ENCODE measurements at places on chromosomes 12 and 14.

DNA sequence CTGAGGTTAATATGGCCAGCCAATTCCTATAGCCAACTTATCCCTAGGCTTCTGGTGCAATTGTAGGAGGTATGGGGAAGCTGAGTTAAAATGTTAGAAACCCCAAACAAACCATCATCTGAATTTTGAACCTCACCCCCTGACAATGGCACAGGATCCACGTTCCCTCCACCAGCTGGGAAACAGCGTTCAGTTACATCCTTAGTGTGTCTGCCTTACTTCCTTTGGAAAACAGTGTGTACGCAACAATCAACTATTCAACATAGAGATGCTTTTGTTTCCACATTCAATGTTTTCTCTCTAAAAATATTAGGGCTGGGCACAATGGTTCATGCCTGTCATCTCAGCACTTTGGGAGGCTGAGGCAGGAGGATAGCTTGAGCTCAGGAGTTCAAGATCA is 203.4 kb downstream of the TTC7B start:
- DNase-seq: no peak

- no peak for DNase-seq
Measured at GRCh38 chr14:76237349-76237990, 85.7 kb downstream of the GPATCH2L start.

DNA sequence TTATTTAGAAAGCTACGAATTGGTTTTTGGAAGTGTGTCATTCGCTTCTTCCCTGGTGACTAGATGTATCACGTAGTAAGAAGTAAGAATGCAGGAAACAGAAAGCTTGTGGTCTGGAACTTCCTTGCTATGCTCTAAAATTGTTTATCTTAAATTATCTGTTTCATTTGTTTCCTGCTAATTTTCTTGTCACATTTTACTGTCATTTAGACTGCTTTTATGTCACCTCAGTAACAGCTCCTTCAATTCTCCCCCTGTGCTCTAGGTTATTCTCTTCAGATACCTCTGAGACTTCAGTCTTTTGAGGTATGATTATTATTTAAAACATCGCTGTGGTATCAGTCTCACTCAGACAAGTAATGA is 699 bp upstream of the CD69 start:
- no peak for DNase-seq

GRCh38 chr12:100545092-100545491 is 28.4 kb upstream of the GAS2L3 start:
- no peak for DNase-seq

DNA sequence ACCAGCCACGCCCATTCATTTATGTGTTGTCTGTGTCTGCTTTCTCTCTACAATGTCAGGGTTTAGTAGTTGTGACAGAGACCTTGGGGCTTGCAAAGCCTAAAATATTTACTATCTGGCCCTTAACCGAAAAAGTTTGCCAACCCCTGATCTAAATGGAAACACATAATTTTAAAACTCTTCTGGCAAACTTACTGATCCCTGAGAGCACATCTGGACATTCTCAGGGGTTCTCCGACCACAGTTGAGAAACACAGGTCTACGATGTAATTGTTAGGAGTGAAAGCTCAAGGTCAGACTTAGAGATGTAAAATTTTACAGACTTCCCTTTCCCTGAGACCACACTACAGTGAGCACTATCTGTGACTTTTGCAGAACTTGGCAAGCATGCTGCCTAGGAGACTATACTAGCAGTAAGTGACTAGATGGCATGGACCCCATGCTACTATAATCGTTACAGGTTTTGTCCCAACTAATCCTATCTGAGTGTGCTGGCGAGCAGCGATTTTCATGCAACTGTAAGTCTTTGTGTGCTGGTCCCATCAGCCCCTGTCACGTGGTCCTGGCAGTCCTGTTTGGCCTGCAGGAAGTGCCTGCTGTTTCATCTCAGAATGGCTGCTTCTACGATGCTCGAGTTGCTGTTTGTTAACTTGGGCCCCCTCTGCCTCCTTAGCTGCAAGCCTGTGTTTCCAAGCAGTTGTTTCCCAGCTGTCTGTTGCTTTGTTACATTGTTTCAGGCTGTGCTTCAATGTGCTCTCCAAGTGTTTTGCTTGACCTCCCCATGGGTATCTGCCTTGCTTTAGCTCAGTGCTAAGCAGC is 21.6 kb downstream of the TMTC2 start:
- no peak for DNase-seq

DNA sequence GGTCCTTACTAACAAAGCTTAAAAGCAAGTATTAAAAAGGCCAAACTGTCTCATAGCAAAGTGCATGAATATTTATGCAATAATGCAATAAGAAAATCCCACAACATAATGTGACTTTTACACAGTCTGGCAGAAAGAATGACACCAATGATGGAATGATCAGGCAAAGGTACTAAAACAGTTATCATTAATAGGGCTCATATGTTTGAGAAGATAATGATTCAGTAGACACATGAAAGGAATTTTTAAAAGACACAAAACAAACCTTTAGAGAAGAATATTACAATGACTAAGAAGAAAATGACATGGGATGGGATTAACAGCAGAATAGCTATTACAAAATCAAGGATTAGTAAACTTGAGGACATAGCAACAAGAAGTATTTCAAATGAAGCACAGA is 1411.2 kb upstream of the TMEM132C start:
- no peak for DNase-seq

GRCh38 chr12:132623072-132623869 is 4.7 kb downstream of the P2RX2 start:
- no peak for DNase-seq

- no peak for DNase-seq
Measured at GRCh38 chr12:132147423-132148367, 3.4 kb downstream of the NOC4L start.

DNA sequence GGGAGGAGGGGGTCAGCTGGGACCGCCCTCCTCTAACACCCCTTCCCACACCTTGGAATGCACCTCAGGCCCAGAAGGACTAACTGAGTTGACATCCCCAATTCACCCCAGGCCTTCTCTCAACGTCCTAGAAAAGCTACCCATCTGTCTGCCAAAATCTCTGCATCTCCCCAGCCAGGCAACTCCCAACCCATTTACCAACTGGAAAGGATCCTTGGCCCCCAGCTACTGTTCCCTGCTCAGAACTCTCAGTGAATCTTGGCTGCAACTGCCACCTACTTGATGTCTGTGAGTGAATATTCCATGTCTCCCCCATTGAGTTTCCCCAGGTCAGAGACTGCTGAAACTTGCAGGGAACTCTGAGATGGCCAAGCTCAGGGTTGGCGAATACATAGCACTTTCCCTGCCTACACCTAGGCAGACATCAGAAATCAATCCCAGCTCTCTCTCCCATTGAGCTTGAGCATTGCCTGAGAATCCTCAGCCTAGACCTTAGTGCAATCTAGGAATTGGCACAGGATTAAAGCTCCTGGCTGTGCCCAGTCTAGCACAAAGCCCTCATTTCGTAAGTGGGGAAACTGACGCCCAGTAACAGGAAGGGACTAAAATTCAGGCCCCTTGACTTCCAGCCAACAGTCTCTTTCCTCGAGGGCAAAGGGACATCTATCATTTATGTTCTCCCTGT is 71.9 kb upstream of the NCOR2 start:
- DNase-seq: no peak

DNA sequence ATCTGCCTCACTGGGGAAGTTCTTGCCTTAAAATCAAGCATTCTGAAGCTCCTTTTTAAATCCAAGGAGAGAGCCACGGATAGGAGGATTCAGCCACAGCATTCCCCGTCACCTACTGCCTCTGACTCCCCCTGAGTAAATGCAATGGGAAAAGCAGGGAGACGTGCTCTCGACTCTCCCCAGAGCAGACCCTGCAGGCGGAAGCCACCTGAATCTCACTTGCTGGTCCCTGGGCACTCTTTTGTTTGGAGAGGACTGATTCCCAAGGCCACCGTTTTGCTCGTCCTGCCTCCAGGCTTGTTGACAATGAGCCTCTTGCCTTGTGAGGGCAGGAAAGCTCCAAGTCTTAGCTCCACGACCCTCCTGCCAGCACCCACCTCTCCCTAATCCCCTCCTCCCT is 204.5 kb downstream of the SLC15A4 start:
- DNase-seq: no peak

DNA sequence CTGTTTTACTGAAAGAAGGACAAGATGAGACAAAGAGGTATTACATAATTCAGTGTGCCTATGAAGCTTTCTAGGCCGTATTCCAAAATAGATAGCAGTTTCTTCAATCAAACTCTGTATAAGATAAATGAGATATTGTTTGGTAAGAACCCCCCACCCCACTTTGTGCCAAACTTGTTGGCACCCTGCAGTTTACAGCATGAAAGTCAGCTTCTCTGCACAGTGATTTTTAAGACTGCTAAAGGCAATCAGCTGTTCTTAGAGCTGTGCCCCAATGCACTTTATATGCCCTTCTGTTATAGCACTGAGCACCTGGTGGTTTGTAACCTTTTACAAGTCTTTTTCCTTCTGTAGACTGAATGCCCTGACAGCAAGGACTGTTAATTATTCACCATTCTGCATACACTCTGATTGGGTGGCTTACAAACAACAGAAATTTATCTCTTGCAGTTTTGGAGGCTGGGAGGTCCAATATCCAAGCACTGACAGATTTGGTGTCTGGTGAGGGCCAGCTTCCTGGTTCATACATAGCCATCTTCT is 76.7 kb downstream of the ANO4 start:
- DNase-seq: no peak

- no peak for DNase-seq
Measured at GRCh38 chr12:68428211-68428610, 96.0 kb upstream of the MDM1 start.

DNA sequence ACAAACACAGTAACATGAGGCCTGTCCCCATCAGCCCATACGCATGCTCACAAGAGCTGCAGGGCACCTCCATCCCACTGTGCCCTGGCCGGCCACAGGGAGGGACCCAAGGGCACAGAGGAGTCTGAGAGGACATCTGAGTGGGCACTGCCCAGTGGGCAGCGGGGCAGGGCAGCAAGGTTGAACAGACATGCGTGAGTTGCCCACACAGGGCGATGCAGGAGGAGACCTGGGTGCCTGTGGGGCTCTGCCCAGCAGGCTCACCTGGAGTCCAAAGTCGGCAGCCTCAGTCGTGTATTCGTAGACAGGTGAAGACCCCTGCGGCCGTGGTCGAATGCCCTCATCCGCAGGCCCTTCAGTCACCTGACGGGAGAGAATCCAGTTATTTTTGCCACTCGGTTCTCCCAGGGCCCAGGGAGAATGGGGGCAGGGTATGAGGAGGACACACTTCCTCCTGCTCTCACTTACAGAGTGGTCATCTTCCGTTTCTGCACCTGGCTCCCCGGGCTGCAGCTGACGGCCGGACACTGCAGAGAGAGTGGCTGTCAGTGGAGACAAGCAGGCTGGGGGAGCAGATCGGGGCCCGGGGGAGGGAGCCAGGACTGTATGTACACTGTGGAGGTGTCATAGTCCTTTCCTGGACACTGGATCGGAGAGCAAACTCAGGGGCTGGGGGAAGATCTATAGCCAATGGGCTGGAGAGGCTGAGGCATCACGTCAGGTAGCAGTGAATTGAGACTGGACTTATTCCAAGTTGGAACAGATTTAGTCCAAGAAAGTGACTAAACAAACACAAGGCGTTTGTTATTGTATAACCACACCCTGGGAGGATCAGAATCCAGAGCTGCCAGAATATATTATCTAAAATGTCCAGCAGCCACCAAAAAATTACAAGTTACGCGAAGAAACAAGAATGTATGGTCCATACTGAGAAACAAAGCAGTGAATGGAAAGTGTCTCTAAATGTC is 20.7 kb downstream of the AHNAK2 start:
- no peak for DNase-seq

DNA sequence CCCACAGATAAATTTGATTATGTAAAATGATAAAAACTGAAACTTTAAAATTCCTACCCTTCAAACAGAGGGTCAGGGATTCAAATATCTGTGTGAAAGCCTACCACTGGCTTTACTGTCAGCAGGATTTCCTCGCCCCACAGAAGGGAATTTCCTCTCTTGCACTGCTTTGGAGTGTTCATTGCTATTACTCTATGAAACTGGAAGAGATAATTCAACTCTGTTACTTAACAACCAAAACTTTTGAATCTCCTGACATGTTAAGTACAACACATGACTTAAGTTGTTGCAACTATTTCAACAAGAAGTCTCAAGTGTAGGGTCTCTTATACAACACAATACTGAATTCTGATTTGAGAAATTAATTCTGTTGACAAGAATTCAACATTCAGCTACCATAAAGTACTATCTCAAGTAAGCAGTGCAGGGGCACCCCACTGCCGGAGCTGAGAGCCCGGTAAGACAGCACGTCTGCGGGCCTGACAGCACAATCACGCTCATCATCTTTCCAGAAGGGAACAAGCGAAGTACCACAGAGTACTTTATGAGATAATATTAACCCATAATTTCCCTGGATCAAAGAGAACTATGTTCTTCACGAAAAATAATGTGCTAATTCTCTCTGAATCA is 22.9 kb downstream of the DICER1 start:
- no peak for DNase-seq

DNA sequence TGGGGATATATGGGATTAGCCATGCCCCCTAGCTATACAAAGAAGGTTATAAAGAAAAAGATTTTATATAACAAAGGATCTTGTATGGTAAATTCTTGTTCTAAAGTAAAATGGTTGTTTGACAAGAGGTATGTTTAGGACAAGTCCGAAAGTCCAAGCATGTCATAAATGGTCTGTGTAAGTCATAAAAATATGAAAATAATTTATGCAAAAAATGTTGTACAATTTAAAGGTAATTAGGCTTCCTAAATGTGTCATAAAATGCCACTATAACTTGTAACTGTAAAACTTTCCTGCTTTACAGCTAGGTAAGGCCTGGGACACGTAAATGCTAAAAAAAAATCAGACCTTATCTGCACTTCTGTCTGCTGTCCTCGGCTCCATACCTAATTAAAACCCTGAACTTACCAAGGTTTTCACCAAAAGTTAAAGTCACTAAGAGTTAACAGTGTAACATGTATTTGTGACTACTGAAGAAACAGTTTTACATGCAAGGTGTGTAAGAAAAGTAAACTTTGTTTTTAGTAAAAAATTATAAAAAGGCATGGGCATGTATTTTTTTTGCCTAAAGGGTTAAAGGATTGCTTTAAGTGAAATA is 110.0 kb upstream of the RESF1 start:
- DNase-seq: no peak

- DNase-seq: no peak
Measured at GRCh38 chr12:95796982-95797289, 6.4 kb upstream of the NTN4 start.

DNA sequence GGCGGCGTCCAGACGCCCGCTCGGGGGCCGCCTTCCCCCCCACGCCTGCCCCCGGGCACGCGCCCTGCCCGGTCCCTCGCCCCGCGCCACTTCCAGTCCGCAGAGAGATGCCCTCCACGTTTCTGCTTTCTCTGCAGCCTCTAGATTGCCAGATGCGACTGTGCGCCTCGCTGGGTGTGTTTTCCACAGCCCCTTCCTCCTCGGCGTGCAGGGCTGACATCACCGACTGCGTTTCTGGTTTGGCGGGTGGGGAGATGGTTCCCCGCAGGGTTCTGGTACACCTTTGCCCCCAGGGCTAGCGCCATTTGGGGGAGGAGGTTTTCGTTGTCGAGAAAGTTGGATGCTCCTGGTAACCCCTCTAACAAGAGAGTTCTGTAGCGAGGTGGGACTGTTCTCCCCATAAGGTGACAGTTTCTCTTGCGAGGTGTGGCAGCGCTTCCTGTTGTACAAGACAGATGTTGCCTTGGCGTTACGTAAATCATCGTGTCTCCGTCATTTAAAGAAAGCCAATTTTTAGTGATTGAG is 1.5 kb downstream of the CALM1 start:
- peak; percentile 41 for DNase-seq

Measured in activated T-cell treated with anti-CD3 and anti-CD28 coated beads for 48 hours (primary cell).